ENCODE measurements at places on chromosomes 5 and 9.
A peak's percentile ranks its signal among the peaks of the same experiment; 100 is the strongest.

DNA sequence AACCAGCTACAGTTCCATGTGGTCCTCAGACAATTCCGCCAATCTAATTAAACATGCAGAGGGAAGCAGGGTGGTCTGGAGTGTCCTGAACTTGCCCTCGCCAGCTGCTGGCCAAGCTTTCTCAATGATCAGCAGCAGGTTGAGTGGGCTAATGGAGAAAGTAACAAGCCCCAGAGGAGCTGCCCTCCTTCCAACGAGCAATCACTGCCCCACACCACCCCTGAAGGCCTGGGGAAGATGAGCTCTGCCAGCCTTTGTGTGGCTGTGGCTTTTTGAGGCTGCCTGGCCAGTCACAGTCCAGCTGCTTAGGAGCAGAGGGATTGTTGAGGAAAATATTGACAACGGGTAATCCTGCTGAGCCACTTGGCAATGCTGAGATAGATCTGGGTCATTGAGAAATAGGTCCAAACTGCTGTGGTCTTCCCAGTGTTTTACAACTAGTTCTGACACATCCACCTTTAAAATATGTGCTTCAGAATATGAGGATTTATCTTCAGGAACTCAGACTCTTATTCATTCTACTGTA lies 107.3 kb downstream of the CD180 start:
- no peak for DNase-seq

GRCh38 chr5:22947921-22948320 lies 94.8 kb upstream of the CDH12 start:
- no peak for DNase-seq

DNA sequence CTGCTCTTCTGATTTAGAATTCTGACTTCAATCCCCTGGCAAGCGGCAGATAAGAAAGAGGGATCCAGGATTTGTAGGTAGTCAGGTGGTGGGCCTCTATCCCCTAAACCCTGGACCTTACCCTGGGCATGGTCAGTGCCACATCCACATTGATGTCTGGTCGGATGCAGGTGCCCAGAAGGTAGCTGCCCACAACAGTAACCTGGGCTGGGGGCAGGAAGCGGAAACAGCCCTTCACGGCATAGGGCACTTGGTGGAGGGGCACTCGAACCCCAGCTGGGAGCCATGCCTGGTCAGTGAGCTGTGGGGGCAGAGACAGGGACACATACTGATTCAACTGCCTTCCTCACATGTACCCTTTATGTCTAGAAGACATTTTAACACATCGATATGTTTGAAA lies 3.8 kb downstream of the NOL6 start:
- no peak for DNase-seq

- no peak for DNase-seq
Observed at GRCh38 chr9:85151741-85152140, 482.2 kb downstream of the NTRK2 start.

GRCh38 chr5:137273511-137273910 lies 225.6 kb downstream of the SPOCK1 start:
- DNase-seq, result no peak

DNA sequence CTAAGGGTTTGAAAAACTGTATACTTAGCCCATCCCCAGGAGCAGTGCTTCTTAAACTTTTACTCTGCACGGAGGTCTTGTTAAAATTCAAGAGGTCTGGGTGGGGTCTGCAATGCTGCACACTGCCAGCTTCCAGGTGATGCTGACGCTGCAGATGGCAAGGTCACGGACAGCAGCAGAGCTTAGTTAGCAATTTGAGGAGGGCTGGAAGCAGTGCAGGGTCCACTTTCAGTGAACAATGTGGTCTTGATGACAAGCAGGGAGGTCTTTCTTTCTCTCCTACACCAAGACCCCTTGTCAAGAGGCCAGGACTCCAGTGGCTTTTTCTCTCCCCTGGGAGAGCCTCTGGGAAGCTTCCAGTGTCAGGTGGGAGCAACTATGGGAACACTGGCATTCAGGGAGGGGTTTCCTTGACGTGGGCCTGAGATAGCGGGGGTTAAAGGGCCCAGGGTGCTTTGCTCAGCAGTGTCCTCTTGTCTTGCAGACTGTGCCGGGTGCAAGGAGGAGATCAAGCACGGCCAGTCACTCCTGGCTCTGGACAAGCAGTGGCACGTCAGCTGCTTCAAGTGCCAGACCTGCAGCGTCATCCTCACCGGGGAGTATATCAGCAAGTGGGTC lies 65.0 kb upstream of the AFAP1L1 start:
- DNase-seq, result no peak

GRCh38 chr5:51380603-51381207 lies 2.5 kb upstream of the ISL1 start:
- no peak for DNase-seq

DNA sequence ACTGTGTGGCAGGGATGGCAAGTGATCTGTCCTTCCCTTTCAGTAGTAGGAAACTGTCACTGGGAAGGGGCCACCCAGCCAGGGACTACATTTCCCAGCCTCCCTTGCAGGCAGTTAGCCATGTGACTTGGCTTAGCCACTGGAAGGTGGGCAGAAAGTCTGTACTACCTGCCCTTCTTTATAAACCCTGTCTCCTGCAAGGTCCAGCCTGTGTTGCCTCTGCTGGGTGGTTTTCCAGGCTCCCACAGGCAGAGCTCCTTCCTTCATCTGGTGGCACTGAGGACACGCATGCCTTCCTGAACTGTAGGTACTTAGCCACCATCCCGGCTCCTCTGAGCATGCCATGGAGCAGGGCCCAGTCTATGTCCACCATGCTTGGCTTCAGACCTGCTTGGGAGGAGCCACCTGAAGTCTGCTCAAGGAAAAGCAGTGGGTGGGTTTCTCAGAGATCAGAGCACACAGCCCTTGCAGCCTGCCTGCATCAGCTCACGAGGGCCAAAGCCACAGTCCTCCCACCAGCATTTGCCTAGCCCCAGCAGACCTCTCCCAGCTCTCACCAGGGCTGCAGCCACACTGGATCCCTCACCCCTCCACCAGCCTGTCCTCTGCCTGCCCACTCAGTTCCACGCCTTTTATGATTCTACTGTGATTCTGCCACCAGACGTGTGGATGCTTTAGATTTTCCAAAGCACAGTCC lies 16.7 kb upstream of the SLC25A51 start:
- no peak for DNase-seq

- no peak for DNase-seq
Observed at GRCh38 chr5:17340819-17341218, 123.4 kb downstream of the BASP1 start.

DNA sequence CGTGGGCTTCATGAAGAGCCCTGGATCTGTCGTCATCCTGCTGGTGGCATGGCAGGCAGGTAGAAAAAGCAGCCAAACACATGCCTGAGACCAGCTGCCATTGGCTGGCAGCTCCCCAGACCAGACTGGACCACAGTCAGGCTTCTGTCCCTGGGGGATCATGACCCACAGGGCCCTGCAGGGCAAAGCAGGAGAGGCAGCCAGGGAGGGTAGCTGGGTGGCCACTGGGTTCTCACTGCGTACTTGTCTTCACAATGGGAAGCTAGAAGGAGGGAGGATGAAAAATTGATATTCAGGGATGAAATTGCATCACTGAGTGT lies 67.8 kb upstream of the GARNL3 start:
- no peak for DNase-seq

DNA sequence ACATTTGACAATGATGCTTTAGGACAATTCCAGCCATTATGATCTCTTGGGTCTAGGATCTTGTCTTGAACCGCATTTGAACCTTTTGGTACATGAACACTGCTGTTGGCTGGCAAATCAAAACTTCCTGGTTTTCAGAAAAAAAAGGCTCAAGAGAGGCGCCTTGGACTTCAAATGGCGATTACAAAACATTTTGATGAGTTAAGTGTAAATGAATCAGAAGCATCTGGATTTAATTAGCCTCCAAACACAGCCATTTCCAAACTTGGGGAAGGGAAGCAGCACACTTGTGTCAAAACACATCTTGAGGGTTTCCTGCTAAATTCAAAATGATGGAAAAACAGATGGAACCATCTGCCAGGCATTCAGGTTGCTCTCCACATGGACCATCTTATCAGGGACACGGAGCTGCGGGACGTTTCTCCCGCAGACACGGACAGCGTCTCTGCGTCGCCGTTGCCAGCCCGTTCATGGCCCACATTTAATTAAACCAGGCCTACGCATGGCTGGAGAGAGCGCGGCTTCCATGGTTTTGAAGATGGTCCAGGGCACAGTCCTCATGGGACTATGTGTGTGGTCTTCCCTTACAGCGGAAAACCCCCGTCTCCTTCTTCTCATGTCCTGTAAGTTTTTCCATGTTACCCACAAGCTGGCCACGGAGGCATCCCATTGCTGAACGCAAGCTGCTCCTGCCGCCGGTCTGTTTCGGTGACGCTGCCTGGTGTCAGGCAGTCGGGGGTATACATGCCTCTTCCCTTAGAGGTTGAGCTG lies 55.8 kb upstream of the PTCH1 start:
- no peak for DNase-seq

- no peak for DNase-seq
Observed at GRCh38 chr5:144315994-144316634, 145.4 kb downstream of the KCTD16 start.

GRCh38 chr5:133227082-133227481 lies 175.3 kb downstream of the HSPA4 start:
- no peak for DNase-seq

GRCh38 chr9:133029994-133030316 lies 842 bp upstream of the GTF3C5 start:
- DNase-seq, result no peak

- no peak for DNase-seq
Observed at GRCh38 chr5:73093943-73094342, 26.4 kb upstream of the TMEM171 start.

DNA sequence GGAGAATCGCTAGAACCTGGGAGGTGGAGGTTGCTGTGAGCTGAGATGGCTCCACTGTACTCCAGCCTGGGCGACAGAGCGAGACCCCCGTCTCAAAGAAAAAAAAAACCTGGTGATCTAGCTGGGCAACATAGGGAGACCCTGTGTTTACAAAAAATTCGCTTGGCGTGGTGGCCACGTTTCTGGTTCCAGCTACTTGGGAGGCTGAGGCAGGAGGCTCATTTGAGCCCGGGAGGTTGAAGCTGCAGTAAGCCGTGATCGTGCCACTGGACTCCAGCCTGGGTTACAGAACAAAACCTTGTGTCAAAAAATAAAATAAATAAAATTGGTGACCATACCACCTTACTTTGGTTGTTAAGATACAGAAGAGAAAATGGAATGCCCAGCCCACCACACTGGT lies 1.8 kb upstream of the HNRNPAB start:
- no peak for DNase-seq

GRCh38 chr9:6525326-6526045 lies 112.5 kb downstream of the UHRF2 start:
- no peak for DNase-seq

GRCh38 chr9:127637322-127637847 lies 25.3 kb downstream of the STXBP1 start:
- no peak for DNase-seq

GRCh38 chr5:127665641-127666040 lies 16.8 kb downstream of the CTXN3 start:
- no peak for DNase-seq

- DNase-seq, result no peak
Observed at GRCh38 chr9:36461323-36461722, 61.3 kb upstream of the RNF38 start.

GRCh38 chr9:137589441-137590122 lies 730 bp downstream of the ZMYND19 start:
- DNase-seq, result peak; percentile 49

DNA sequence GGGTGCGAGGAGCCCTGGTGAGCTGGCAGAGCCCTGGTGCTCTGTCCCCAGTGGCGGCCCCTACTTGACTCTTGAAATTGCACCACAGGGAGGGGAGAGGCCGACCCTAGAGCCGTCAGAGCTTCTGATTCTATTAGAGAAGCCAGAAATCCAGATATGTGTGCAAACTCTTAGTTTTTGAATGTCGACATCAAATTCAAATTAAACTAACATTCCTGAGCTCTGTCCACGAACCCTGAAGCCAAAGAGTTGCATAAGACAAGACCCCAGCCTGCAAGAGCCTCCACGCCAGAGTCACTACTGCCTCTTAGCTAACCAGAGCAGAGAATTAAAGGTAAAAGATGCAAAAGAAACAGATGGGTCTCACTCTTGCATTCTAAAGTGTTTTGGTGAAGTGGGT lies 29.8 kb upstream of the MSX2 start:
- no peak for DNase-seq

GRCh38 chr5:76736679-76737556 lies 21.0 kb downstream of the F2R start:
- no peak for DNase-seq

GRCh38 chr9:115264313-115264712 lies 146.4 kb upstream of the TNC start:
- DNase-seq, result no peak

- DNase-seq, result no peak
Observed at GRCh38 chr5:67038817-67039603, 157.6 kb downstream of the CD180 start.

GRCh38 chr5:102341681-102342288 lies 45.7 kb upstream of the SLCO4C1 start:
- DNase-seq, result no peak

- no peak for DNase-seq
Observed at GRCh38 chr5:153584960-153585359, 94.5 kb downstream of the GRIA1 start.

DNA sequence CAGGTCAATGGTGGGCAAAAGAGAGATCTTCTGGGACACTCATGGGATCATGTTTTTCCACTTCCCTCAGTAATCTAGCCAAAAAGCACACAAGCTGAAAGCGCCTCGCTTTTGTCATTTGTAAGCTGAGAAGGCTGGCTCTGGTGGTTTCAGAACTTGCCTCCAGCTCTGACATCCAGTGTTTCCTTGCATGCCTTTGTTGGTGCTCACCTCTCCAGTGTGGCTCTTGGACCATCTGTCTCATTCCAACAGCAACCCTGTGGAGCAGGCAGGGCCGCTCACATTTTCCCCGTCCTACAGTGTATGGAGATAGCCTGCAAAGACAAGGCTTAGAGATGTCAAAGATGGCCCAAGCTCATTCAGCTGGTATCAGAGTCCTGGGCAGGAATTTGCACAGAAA lies 160.8 kb upstream of the KLF4 start:
- DNase-seq, result no peak

DNA sequence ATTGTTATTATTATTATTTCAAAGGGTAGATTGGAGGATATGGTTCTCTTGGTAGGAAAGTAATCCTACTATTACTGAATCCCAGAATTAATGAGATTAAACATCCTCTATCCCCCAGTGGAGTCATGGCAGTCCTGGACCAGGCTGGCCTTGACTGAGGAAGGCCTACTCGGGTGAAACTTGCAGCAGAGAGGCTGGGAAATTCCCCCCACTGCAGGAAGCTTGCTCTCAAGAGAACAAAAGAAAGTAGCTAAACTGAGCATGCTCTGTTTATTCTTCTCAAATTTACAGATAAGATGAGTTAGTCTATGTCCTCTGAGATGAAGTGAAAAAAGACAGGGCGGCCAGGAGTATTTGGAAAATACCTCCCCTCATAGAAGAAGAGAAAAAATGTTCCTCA lies 233.9 kb upstream of the RPS23 start:
- DNase-seq, result no peak

DNA sequence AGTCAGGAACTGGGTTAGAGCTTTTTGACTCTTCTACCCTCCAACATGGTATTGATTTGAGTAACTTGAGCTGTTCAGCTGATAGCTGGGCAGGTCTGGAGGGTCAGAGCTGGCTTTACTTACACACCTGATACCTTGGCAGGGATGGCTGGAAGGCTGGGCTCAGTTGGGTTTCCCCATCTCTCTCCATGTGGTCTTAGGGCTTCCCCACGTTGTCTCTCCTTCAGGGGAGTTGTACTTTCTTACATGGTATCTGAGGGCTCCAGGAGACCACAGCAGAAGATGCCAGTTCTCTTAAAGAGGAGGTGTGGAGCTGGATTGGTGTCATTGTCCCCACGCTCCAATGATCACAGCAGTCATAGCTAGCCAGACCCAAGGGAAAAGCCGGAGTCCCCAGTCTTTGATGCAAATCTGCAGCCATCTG lies 25.6 kb downstream of the ISOC1 start:
- DNase-seq, result no peak
